Stimulated activated naive CD8-positive, alpha-beta T cell treated with anti-CD3 and anti-CD28 coated beads, Interleukin-15, Interleukin-2, amounts not matched to agents 100 U/mL and 50 U/mL, for 24 hours (primary cell): ENCODE measurements at places on chromosomes 3 and 15.

DNA sequence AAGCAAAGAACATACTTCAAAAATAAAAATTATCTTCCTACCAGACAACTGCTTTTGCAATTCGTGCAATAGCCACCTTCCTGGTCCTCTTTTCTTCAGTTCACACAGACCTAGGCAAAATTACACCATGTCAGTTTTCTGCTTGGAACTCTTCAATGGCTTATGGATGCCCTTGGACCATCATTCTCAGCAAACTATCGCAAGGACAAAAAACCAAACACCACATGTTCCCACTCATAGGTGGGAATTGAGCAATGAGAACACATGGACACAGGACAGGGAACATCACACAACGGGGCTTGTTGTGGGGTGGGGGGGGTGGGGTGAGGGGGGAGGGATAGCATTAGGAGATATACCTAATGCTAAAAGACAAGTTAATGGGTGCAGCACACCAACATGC, 29.2 kb upstream of the PLSCR5 start:
- no peak for DNase-seq

DNA sequence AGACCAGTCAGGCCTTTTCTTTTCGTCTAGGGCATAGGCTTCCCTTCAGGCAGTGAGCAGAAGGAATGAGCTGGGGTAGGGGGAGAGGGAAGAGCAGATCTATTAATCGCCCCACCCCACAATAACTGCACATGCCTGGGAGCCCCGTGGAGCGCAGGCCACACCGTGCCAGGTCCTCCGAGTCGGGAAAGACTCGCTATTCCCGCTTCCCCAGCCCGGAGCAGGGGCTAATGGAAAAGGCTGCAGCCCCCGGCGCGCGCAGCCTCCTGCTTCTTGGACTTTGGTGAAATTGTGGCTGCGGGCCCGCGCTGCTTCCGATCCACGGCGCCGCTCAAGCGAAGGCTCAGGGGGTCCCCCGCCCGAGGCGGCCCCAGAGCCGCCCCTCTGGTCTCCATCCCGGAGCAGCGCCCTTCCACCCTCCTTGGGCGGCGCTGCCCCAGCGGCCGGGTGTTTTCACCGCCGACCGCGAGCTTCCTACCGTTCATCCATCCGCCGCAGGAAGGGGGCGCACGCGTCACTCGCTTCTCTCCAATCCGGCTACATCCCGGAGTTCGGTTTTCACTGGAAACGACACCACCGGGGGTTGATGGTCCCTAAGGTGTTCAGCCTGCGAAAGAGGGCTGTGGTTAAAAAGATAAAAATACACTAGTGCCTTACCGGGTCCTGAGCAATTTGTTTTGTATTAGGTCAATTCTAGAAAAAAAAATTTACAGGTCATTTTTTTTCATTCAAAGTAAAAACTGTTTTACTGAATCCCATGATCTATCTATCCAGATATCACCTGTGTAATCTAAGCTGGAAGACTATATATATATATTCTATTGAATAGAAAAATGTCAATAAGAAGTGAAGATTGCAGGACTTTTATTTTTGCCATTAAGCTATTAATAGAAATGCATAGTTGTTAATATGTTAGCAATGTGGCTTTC, 4.4 kb upstream of the SYNM start:
- peak; percentile 72 for DNase-seq

- no peak for DNase-seq
Measured at GRCh38 chr3:120013481-120013880, 80.8 kb downstream of the GSK3B start.

- DNase-seq: peak; percentile 37
Measured at GRCh38 chr15:40891810-40892446, 2.3 kb upstream of the VPS18 start.

DNA sequence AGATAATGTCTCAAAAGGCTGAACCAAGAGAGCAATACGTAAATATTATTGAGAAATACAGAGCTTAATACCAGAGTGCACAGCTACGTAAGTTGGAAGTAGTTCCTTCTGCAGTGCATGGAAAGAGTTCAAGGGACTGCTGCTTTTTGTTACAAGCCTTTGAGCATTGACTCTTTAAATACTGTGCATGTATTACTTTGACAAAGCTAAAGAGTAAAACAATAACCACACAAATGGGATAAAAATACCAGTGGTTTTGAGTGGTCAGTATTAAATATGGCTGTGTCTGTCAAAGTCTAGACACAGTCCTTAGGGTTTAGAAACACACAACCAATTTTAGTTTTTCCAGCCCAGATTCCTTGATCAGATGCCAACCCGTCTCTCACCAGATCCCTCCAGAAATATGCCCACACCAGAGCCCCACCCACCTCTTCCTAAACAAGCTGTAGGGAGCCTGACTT, 62.1 kb downstream of the SSR3 start:
- no peak for DNase-seq

DNA sequence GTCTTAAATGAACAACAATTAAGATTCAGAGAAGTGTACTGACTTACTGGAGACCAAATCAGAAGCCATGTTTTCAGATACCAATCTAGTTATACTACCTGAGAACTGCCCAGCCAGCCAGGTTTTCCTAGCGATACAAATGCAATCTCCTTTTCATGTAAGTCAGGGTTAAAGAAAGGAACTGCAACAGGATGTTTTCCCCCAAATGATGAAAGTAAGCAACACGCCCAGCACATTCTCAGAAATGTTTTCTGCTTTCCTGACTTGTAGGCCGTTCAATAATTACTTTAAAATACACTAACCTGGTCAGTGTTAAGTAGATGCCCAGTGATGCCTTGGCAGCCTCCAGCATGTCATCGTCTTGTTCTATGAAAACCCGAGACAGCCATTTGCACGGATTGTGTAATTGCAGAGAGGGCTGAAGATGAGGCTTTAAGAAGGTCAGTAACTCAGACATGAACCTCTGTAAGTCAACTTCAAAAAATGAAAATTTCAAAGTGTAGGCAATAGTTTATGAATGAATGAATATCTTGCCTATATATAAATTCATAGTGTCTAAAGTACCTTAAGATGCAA, 30.3 kb downstream of the LINS1 start:
- no peak for DNase-seq

DNA sequence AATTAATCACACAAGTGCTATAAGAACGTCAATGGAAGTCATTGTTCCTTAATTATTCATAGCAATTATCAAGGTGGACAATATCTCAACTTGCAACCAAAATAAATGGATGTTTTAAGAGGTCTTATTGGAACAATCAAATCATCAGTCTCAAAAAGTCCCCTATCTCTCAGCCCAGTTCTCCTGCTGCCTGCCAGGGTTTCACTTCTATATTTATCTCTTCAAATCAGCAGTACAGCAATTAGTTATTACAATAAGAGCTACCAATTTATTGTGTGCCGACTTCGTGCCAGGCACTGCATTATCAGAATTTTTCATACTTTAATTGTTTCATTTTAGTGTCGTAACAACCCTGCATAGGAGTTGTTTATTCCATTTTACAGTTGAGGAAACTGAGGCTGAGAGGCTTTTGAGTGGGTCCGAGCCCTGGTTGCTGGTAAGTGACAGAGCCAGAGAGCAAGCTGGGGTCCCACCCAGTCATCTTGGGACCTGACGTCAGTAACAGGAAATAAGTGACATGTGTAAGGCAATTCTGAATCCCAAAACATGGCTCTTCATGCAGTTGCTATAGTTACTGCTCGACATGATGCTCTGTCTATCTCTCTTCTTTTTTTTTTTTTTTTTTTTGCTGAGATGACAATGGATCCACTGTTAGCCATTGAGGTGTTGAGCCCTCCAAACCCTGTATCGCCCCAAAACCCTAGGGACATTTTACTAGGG, 8.8 kb upstream of the KCTD6 start:
- DNase-seq: no peak

GRCh38 chr15:88382482-88382983, 84.7 kb downstream of the MRPL46 start:
- no peak for DNase-seq

- peak; percentile 67 for DNase-seq
Measured at GRCh38 chr3:13040361-13041074, 32.7 kb downstream of the IQSEC1 start.

DNA sequence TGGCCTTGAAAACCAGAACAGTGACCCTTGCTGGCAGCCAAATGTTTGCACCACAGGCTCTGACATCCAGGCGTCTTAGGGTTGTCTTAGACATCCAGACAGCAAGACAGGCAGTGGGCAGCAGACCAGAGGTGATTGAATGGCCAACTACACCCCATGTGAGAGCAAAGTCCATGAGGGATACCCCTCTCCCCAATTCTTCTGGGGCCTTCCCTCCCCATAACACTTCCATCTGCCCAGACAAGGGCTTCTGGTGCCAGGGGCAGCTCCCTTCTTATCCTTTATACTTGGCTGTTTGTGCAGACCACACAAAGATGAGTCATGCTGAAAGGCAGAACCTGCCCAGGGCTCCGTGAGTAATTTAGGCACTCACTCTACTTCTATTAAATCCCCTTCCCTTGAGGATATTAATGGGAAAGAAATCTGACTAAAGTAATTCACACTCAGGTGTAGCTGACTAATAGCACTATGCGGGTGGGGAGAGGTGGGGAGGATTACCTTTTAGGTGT, 257.9 kb downstream of the UACA start:
- DNase-seq: no peak

DNA sequence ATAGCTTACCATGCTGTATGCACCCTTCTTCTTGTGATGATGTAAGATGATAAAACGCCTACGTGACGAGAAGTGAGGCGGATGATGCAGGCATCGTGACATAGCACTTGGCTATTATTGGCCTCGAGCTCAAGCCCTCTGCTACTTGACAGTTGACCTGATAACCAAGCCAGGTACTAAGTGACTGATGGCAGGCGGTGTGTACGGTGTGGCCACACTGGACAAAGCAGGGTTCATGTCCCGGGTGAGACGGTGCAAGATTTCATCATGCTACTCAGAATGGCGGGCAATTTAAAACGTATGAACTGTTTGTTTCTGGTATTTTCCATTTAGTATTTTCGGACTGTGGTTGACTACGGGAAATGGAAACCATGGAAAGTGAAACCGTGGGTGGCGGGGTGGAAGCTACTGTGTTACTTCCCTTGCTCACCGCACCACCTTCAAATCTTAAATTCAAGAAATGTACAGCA, 57.7 kb downstream of the SLC12A8 start:
- peak; percentile 49 for DNase-seq

- no peak for DNase-seq
Measured at GRCh38 chr15:75065467-75065850, 42.1 kb downstream of the PPCDC start.

- DNase-seq: no peak
Measured at GRCh38 chr3:126287536-126288241, 69.5 kb downstream of the KLF15 start.

GRCh38 chr3:106421909-106422308, 553.1 kb upstream of the CBLB start:
- no peak for DNase-seq
